ENCODE measurements at places on chromosomes 5 and 9.
A peak's percentile ranks its signal among the peaks of the same experiment; 100 is the strongest.

GRCh38 chr5:62084391-62084790, 221.6 kb upstream of the KIF2A start:
- DNase-seq = no peak

- DNase-seq = no peak
These were observed 39.2 kb downstream of the OLFM1 start for GRCh38 chr9:135126451-135127187.

DNA sequence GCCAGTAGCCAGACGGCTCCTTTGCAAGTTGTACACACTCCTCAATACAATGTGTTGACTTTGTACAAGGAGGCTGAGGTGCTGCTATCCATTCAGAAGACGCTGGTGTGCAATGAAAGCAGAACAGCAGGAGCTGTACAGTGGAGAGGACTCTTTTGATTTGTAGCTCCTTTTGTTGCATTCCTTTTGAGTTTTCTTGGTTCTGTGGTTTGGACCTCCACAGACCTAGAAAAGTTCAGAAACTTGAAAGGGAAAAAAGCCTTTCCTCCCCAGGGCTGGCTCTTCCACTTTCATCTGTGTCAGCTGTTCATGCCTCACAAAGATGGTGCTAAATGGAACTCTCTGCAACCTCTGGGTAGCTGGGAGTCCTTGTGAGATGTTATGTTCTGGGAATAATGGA, 117.4 kb downstream of the MAT2B start:
- DNase-seq = no peak

DNA sequence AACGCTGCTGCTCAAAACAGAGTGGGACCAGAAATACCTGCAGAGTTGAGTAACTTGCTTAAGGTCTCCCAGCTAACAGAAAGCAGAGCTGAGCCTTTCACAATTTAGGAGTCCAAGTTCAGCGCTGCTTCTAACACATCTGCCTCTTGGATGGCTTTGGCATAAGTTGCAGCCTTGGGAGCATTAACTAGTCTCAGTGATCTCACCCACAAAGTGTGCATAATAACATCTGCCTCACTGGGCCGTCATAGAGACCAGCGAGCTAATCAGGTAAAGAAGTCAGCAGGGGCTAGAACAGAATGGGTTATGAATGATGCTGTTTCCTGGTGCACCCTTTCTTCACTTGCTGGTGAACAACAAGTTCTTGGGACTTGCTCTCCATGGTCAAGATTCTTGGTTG, 36.5 kb downstream of the WWC1 start:
- no peak for DNase-seq

GRCh38 chr5:100647461-100648230, 112.5 kb downstream of the FAM174A start:
- DNase-seq = peak; percentile 72

DNA sequence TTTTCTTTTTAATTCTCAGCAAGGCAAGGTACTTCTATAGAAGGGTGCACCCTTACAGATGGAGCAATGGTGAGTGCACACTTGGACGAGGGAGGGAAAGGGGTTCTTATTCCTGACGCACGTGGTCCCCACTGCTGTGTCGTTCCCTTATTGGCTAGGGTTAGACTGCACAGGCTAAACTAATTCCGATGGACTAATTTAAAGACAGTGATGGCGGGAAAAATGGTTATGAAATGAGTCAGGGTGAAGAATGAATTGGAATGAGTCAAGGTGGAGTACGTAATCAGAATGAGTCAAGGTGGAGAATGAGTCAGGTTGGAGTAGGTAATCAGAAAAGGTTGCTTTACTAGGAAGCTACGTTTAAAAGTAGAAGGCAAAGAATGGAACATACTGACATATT, 2.1 kb upstream of the HMGCS1 start:
- peak; percentile 39 for DNase-seq

DNA sequence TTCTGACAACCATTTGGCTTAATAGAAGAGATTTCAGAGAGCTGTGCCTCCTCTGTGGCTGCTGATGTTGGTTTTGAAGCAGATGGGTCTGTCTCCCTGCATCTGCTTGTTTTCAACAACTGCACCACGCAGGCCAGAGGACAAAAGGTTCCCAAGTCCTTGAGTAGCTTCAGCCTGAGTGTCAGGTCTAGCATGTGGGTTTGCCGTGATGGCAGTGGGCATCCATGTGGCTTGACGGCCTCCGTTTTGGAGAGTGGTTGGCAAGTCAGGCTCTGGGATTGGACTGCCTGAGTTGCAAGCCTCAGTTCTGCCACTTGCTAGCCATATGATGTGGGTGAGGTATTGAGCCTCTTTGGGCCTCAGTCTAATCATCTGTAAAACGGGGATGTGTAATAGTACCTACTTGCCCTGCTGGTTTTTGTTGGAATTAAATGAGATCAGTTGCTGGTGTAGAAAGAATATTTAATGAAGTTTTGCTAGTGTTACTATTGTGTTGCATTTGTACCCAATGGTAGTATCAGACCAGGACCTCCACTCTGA, 119.8 kb upstream of the CPEB4 start:
- DNase-seq = no peak

- DNase-seq = peak; percentile 21
These were observed 2.5 kb upstream of the RAD23B start for GRCh38 chr9:107280543-107280942.

GRCh38 chr9:126108240-126108639, 218.4 kb upstream of the MVB12B start:
- no peak for DNase-seq

DNA sequence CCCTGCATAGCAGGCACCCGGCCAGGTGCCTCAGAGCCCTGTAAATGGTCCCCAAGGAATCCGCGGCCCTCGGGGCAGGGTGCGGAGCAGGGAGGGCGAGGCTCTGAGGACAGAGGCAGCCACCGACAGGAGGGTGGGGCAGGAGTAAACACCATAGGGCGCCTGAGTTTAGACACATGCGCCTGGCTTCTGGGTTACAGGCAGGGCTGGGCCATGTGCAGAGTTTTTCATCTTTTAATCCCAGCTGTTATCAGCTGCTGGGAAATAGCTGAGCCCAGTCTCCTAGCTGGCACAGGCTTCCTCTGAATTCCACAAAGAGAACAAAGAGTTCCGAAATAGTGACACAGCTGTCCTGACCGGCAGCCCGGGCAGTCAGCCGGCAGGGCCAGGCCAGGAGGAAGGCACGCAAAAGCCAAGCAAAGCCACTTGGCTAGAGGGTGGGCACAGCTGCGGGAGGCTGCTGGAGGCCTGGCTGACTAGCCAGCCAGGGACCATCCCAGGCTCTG, 98.9 kb upstream of the PHYKPL start:
- peak; percentile 73 for DNase-seq

DNA sequence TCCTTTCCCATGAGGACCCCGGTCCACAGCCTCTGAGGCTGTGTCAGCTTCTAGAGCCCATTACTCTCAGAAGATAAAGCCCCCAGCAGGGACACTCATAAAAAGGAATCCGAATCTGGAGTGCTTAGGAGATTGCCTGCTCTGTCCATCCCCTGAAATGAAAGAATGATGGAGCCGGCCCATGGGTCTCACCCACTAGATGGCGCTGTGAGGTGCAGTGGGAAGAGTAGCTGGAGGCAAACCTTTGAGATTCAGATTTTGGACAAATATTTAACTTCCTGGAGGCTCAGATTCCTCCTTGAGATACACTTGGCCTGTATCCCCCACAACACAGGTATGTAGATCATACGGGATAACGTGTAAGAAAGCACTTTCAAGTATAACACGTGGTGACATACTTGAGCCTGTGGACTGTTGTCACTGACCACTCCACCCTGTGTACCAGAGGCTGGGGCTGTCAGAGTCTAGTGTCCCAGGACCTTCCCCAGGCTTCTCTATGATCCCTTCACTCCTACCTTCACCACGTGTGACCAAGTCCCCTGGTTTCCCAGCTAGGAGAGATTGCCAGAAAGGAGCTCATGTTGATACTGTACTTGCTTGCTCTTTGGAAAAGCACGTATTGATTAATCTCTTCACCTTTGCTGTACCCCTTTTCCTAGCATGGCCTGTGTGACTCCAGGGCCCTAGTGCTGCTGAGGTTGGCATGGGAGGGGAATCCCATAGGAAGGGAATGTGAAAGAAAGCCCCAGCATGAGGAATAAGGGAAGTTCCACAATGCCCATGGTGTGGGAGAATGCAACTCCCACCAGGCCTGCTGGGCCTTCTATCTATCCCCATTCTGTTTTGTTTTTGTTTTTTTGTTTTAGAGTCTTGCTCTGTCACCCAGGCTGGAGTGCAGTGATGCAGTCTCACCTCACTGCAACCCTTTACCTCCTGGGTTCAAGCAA, 32.1 kb downstream of the TRMO start:
- peak; percentile 25 for DNase-seq

- no peak for DNase-seq
These were observed 358.5 kb upstream of the RGMB start for GRCh38 chr5:98414938-98415337.

- DNase-seq = no peak
These were observed 181.3 kb upstream of the ST8SIA4 start for GRCh38 chr5:101084353-101084752.

DNA sequence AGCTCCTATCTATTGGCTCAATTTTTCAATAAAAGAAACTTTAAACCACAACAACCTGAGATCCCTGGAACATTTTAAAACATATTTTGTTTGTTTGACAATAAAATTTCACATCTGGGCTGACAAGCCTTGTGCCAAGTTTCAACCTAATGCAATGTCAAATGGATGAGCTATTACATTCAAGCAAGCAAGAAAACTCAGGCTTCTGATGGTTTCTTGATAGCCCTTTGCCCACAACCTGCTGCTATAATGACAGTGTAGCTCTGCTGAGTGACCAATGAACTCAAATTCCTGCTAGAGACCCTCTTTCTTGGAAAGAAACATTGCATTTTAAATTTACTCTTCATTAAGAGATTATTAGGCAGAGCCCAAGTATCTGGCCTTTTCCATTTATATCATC, 472.9 kb downstream of the ARHGEF28 start:
- DNase-seq = no peak

DNA sequence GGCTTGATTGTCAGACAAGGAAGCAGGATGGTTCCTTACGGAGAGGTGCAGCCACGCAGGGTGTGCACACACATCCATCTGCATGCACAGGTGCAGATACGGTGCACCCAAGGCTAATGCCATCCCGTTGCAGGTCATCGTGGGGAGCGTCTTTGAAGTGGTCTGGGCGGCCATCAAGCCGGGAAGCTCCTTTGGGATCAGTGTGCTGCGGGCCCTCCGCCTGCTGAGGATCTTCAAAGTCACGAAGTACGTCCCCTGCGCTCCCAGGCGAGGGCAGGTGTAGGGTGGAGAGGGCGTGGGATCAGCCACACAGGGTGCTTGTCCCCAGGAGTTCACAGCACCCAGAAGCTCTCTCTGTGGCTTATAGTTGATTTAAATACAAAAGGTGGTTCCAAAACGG, 106.4 kb downstream of the CACNA1B start:
- DNase-seq = no peak

Measured in small intestine (tissue), 16 donors.